ENCODE measurements at places on chromosomes 7 and 10.

GRCh38 chr10:103581499-103581898, 88.0 kb downstream of the NEURL1 start:
- DNase-seq, result no peak

- no peak for DNase-seq
These were observed 67.6 kb downstream of the PAX2 start for GRCh38 chr10:100812978-100813377.

GRCh38 chr7:77458786-77459185, 42.6 kb upstream of the GSAP start:
- no peak for DNase-seq

DNA sequence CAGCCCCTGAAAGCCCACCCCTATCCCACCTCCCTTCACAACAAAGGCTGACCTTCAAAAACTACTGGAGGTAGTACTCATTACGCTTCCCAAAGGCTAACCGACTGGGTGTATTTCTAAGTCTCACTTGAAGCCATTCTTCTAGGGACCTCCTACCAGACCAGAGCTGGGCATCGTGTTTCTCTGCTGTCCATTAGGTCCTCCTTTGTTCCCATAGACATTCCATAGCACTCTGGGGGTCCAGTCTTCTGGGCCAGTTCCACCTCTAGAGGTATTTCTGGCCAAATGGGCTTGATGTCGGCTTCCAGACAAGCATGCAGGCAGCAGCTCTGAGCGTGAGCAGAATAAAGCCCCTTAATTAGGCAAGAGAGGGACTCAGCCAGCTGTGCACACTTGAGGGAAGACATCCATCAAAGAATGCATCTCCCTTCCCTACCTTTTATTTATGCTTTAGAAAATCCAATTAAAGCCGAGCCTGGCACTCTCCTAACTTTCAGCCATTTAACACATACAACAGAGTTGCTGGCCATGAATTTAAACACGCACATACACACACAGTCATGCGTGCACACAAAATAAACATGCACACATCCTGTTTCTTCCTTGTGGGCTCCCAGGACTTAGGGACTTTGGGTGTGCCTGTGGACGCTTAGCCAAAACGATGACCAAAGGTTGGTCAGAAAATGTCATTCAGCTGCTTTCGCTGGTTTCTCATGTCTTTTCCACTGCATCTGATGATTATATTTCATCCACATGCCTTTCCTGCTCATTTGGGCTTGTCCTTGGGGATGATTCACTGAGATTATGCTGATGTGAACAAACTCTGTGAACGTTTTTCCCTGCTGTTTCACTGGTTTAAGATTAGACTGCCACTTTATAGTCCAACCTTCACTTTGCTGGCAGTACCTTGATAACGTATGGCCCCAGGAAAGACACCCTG, 362.0 kb upstream of the NFE2L3 start:
- no peak for DNase-seq

- no peak for DNase-seq
These were observed 74.2 kb upstream of the ANLN start for GRCh38 chr7:36315309-36315944.

DNA sequence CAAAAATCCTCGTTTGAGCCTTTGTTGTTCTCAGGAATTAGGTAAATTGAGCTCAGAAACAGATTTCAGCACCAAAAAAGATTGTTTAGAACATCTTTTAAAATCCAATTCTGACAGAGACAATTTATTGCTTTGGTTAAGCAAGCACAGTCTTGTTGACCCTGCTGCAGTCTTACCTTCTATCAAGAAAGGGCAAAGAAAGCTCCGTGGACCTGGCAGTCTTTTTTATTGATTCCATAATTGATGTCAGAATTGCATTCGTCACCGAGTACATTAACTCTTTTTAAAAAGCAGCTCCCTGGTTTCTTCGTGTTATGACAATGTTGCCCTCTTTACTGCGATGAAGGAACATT, 334.8 kb downstream of the FGFR2 start:
- no peak for DNase-seq

- DNase-seq, result no peak
These were observed 57.7 kb downstream of the SLC16A9 start for GRCh38 chr10:59651902-59652301.

- DNase-seq, result no peak
These were observed 83.7 kb upstream of the PPP2R2D start for GRCh38 chr10:131816941-131817700.
